AG20443 (cell line): ENCODE measurements at places on chromosomes 6 and 20.
A peak's percentile ranks its signal among the peaks of the same experiment; 100 is the strongest.

- DNase-seq, result no peak
Measured at GRCh38 chr20:25300496-25301170, 52.7 kb downstream of the PYGB start.

GRCh38 chr6:17638212-17638715 lies 38.2 kb downstream of the FAM8A1 start:
- no peak for DNase-seq

- no peak for DNase-seq
Measured at GRCh38 chr6:53244958-53245357, 96.3 kb upstream of the GCM1 start.

DNA sequence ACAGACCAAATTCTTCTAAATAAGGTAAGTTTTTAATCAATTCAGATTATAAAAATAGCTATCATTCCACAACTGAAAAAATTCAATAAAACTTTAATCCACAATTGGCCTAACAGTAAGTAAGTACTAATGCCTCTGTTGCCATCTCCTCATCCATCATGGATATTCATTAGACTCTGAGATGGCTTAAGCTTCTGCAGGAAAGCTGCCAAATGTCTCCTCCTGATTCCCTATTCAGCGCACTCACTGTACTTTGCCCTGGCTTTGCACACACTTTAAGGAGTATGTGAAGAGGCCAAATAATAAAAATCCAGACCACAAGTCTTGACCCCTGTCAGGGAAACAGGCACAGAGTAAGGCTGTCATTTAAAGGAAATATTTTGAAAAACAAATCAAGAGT lies 23.6 kb downstream of the PGM3 start:
- no peak for DNase-seq

DNA sequence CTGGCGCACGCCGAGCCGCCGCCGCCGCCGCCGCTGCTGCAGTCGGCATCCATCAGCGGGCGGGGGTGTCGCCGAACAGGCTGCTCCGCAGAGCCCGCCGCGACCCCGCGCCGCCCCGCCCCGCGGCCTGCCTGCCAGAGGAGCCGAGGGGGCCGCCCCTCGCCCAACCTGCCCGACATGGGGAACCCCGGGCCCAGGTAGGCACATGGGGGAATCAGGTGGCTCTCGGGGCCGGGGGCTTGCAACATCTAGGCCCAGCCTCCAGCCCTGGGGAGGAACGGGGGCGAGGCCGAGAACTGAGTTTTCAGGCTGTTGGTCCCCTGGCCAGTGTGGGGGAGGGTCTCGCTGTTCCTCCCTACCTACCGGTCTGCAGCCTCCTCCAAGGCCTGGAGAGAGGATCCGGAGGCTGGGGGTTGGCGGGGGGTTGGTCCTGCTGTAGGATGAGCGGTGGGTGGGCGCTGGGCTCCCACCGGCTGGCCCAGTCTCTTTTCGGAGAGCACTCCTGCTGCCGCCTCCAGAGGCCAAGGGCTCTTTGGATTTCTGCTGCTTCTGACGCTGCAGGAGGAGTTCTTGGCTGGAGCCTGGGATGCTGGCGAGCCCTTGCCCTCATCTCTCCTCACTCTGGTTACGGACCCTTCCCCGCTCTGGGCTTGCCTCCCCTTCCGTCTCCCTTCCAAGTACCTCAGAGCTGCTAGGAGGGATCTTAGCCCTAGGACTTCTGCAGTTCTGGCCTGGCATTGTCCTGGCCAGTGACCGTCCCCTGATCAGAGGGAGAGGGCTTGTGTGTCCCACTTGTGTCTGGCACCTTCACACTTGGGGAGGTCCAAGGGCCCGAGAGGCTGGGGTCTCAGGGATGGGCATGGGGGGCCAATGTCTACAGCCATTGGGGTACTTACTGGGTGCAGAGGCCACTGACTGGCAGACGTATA lies at the start of gene EPB41L1:
TSS of gene EPB41L1 (plus strand) at position 41 of the 929 bp plus-strand sequence. CDS start 19,038 bp downstream, outside the sequence.
- peak; percentile 68 for DNase-seq

DNA sequence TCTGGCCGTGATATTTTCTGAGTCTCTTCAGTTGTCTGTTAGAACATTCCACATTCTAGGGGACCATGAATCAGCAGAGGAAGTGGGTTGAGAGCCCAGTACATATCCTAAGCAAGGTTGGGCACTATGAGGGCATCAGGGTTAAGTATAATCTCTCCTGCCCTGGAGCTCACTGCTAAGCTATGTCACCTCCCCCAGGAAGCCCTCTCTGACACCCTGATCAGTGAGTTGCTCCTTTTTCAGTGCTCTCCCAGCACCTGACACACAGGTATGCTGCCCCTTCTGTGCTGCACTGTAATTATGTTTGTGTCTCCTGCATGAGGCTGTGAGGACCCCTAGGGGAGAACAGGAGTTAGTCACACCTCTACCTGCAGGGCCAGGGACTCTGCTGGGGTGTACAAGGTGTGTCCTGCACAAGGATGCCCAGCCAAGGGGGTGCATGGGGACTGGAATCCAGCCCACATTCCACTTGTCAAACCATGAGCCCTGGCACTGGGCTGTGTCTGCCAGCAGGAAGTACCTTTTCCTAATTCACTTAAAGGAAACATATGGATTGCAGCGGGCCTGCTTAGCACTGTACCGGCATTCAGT lies 3.9 kb downstream of the RAB44 start:
- no peak for DNase-seq

GRCh38 chr6:138291036-138291848 lies 73.0 kb upstream of the PBOV1 start:
- no peak for DNase-seq

GRCh38 chr20:53595018-53595378 lies 1.4 kb upstream of the ZNF217 start:
- DNase-seq, result no peak

DNA sequence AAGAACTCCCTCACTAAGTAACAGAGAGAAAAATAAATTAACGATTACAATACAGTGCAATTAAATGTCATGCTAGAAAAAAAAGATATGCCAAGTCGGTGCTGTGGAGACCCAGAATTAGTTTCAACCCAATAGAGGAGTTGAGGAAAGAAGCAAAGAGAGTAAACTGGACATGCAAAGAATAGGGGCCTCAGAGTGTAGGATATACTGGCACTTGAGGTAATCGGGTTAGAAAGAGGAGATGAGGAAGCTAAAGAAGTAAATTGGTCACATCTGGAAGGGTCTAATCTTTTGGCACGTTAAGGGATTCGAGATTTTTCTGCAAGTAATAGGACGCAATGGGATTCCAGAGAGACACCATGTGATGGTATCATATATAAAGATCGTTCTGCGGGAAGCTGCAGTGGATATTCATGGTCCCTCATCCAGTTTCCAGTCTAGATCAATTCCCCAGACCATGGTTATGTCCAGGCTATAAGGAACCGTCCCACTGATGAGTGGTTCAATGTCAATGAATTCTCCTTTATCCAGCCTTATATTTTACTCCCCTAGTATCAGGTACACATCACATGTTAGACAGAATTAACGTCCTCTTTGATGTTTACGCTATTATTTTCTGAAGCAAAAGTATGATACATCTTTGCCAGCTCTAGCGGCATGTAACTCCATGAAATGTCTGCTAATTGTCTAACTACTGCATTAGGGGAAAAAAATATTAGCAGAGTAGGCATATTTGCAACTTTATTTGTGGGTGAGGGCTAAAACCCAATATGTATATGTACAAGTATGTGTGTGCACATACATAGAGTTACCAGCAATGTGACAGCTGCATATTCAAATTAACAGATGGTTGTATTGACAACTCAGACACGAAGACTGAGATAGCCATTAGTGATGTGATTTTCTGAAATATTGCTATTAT lies 1.1 kb upstream of the TBC1D32 start:
- DNase-seq, result no peak

DNA sequence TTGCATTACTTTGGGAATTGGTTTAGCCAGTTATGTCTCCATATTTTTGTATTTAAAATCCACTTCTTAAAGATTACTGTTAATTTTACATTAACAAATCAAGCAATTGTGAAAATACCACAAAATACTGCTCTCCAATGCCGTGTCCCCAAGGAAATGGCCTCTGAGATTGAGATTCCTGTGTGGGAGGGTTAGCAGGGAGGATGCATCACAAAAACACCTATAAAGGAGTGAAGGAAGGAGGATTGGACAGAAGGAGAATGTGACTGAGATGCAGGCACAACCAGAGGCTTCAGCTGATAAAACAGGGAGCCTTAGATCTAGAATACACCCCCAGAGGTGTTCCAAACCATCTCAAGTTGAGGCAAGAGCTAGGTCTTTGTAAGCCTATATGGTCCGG lies 34.2 kb upstream of the NKAIN2 start:
- DNase-seq, result no peak

DNA sequence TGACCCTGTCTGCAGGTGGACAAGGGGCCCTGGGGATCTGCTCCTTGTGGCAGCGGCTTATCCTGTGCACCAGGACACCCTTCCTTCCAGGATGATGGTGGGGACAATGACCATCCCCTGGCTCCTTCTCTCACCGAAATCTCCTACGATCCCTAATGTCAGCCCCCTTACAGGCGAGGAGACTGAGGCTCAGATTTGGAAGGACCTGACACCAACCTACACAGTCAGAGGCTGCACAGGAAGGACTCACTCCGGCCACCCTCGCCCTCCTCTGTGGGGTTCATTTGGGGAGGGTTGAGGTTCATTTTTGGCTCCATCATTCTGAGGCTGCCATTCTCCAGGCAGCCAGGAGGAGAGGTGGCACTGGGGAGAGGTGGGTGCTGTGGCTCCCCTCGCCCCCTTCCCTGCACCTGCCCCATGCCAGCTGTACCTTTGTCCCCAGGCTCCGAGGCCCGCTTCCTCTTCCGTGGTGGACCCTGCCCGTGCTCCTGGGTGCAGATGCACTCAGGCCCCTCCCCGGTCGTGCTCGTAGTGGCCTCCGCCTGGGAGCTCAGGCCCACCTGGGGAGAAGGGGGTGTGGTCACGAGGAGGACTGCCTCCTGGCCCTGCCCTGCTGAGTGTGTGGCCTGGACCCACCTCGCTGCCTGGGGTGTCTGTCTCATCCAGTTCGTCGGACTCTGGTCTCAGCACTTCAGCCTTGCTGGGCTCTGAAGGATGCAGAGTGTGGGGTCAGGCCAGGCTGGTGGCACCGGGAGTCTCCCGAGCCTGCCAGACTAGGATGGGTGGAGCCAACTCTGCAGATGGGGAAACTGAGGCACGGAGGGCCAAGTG lies 5.3 kb upstream of the CABLES2 start:
- DNase-seq, result no peak
